ENCODE measurements at places on chromosomes 6 and 20.

DNA sequence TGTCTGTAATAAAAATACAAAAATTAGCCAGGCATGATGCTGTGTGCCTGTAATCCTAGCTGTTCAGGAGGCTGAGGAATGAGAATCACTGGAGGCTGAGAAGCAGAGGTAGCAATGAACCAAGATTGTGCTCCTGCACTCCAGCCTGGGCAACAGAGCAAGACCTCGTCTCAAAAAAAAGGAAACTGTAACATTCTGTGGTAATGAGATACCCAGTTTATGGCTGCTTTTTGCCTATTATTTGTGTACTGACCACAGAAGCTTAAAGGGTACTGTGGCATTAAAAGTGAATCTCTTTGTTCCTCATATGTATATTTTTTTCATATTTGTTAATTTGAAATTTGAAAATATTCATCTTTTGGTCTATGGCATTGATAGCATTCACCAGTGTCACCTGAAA is 185.4 kb downstream of the UST start:
- DNase-seq, result no peak

- no peak for DNase-seq
Measured at GRCh38 chr6:118535176-118535844, 12.8 kb upstream of the PLN start.

DNA sequence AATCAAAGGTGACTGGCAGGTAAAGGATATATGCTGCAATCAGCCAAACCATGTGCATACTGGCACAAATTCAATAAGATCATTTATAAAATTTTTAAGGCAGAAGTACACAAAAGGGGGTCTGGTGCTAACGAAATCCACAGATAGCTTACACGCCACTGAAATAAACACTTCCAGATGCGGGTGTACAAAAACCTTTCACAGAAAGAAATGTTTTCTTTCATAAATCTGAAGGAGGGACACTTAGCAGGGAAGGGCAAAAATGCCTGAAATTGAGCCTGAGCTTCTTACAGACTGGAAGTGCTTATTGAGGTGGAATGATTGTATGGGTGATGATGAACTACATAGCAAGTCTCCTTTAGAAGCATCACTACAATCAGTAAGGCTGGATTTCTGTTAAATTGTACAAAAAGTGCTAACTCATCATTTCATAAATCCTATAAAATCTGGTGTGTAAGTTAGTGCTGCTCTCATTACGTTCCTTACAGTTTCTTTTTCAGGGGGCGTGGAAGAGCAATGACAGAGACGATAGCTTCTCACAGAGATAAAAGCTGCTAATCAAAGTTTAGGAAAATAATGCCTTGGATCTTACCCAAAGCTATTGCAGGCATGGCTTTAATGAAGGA is 409.3 kb upstream of the RUNX2 start:
- no peak for DNase-seq

DNA sequence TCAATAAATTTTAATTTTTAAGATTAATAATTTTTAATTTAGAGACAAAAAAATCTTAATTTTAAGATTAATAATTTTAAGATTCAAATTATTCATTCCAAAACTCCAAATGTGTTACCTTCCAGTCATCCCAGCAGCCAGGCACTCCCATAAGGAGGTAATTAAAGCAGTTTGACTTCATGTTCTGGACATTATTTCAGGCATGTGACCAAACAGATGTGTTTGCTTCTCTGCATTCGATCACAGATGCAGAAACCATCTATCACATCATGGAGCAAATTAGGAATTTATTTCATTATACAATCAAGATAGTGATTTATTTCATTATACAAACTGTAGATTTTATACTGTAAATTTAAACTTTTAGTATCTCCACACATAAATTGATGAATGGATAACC is 150.3 kb downstream of the AKAP7 start:
- no peak for DNase-seq

- peak; percentile 84 for DNase-seq
Measured at GRCh38 chr20:10217721-10218410, 764 bp upstream of the SNAP25 start.

- peak; percentile 56 for DNase-seq
Measured at GRCh38 chr6:158793432-158793831, 25.7 kb downstream of the EZR start.

DNA sequence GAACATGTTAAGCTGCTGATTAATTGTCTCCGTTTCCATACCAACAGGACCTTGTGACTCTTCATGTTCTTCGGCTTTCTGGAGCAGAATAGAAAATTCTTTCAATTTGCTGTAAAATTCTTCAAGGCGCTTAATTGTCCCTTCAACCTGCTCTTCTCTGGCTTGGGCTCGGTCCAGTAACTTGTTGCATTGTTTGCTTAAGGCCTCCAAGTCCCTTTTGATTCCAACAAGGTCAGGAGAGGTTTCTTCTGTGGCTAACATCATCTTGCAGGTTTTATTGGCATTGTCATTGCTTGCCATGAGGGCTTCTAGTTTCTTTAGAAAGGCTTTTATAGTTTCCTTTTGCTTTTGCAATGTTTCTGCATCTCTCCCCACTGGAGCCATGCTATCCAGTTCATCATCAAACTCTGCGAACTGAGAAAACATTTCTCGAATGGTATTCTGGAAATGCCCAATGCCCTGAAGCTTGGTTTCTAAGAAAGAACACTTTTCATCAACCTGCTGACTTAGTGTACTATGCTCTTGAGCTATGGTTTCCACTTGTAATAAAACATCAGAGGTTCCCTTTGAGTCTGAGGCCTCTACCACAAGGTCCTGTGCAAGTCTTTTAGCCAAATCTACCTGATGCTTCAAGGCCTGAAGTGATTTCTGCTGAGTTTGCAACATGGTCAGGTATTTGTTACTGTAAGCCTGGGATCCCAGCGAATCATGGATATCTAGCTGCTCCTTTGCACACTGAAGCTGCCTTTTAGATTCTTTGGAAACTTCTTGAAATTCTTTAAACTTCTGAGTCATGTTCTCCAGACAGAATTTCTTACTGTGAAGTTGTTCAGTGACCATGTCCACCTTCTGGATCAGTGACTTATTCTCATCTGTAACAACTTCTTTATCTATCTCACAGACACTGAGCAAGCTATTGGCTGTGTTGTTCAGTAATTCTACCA is 90.2 kb downstream of the DST start:
- peak; percentile 43 for DNase-seq

GRCh38 chr6:135699705-135700104 is 151.8 kb upstream of the PDE7B start:
- DNase-seq, result no peak

DNA sequence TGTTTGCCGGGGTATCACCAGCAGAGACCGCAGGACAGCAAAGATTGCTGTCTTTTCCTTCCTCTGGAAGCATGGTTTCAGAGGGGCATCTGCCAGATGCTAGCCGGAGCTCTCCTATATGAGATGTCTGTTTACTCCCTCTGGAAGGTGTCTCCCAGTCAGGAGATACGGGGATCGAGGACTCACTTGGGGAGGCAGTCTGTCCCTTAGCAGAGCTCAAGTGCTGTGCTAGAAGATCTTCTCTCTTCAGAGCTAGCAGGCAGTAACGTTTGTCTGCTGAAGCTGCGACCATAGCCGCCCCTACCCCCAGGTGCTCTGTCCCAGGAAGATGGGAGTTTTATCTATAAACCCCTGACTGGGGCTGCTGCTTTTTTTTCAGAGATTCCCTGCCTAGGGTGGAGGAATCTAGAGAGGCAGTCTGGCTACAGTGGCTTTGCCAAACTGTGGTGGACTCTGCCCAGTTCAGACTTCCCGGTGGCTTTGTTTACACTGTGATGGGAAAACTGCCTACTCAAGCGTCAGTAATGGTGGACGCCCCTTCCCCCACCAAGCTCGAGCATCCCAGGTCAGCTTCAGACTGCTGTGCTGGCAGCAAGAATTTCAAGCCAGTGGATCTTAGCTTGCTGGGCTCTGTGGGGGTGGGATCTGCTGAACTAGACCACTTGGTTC is 133.0 kb upstream of the FLRT3 start:
- DNase-seq, result no peak

DNA sequence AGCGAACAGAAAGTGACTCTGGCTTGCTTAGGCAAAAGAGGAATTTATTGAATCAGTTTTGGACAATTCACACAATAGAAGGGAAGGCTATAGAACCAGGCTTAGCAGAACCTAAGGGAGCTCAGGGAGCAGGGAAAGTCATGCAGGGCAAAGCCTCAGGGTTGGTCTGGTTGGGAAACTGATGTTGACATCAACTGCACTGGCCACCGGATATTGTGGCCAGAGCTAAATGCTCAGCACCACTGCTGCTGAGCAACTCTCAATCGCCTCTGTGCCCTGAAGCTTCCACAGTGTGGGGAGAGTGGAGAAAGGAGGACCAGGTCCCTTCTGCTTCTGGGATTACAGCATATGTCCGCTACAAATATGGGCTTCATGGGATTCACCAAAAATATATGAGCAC is 93.3 kb upstream of the GCM1 start:
- no peak for DNase-seq

- DNase-seq, result peak; percentile 91
Measured at GRCh38 chr6:3438190-3439167, 18.4 kb downstream of the SLC22A23 start.

DNA sequence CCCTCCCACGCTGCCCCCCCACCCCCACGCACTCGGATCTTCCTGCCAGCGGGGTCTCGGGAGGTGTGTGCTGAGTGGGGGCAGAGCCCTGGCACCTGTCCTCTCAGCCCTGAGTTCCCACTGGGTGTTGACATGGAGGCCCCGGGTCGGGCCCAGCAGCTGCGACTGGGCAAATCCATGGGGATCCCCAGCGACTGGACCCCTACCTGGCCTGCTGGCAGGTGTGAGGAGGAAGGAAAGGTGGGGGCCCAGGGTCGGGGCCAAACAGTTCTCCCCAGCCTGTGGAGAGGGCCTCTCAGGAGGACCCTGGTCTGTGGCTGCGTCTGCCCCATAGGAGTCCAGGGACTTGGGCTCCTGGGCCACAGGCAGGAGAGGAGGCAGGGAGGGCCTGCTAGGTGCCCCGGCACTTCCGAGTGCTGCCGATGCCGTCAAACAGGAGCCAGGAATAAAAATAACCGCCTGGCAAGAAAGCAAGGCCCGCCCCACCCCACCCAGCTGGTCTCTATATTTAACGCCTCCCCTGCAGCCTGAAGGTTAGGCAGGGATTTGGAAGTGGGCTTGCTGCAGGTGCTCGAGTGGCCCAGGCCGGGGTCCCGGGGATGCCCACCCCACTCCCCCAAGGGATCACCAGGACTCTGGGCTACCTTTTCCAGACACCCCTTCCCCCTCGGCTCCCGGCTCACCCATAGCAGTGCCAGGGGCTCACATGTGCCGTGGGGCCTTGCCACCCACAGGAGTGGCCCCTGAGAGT is 1.4 kb upstream of the EEF1A2 start:
- no peak for DNase-seq

DNA sequence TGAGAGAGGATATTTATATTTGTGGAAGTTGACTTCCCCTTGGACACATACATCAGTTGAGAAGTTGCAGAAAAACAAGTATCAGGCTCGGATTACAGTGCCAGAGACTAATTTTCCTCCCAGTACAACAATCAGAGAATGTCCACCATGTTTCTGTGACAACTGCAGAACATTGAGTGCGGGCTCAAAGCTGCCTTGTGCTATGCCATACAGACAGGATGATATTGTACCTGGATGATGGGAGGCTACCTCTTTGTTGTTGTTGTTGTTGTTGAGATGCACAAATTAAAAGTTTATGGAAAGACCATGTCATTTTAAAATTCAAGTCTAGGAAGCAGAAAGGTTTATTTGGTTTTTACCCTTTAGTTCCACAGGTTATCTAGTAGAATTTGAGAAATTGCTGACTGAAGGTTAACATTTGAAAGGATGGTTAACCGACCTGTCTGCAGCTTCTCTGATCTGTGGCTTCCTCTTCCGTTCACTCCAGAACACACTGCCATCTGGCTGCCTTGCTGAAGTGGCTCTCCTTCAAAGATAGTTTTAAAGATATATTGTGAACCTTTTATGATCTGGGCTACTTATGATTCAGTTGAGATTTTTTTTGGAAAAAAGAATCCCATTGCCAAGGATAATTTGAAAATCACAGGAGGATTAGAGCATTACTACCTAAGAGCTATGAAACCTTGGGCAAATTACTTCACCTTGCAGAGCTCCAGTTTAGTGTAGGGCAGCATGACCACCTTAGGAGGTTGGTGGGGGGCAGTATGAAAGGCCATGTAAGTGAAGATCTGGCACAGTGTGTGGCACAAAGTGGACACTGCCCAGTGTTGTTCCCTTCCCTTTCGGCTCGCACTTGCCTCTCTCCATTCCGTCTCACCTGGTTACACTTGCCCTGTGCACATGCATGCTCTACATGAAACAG is 15.9 kb downstream of the TMEM200A start:
- DNase-seq, result no peak

Data from brain microvascular endothelial cell (primary cell).